ENCODE measurements at places on chromosomes 1 and 21.

GRCh38 chr21:41885341-41886024 lies 6.3 kb upstream of the PRDM15 start:
- DNase-seq, result no peak

- DNase-seq, result no peak
Observed at GRCh38 chr1:62691062-62691844, 3.1 kb upstream of the DOCK7 start.

- no peak for DNase-seq
Observed at GRCh38 chr1:7346070-7346596, 425.0 kb upstream of the VAMP3 start.

- DNase-seq, result no peak
Observed at GRCh38 chr1:197178998-197179397, 32.5 kb upstream of the ASPM start.

- DNase-seq, result no peak
Observed at GRCh38 chr1:23551849-23552248, 7.5 kb downstream of the ID3 start.

All from stimulated activated CD4-positive, alpha-beta T cell treated with anti-CD3 and anti-CD28 coated beads, Interleukin-2, amount 100 ng/mL, for 48 hours (primary cell).